ENCODE measurements at places on chromosomes 5 and 9. TPM values are rescaled to one million over a fixed set of nuclear protein-coding genes. Genes with fewer than 3 reads are reported as not detected.

DNA sequence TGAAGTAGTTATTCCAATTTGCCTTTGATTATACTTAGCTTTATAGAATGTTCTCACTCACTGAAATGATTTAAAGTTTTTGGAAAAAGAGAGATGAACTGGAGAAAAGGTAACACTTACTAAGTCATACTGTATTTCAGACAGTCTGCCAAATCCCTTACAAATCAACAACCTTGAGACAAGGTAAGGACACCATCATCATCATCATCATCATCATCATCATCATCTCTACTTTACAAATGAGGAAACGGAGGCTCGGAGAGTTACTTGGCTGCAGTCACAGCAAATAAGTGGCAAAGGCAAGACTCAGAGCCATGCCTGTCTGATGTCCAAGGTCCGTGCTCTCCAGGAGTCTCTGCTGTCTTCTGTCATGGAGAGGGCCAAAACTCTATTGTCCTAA lies 9.4 kb downstream of the GDA start:
- DNase-seq = no peak

DNA sequence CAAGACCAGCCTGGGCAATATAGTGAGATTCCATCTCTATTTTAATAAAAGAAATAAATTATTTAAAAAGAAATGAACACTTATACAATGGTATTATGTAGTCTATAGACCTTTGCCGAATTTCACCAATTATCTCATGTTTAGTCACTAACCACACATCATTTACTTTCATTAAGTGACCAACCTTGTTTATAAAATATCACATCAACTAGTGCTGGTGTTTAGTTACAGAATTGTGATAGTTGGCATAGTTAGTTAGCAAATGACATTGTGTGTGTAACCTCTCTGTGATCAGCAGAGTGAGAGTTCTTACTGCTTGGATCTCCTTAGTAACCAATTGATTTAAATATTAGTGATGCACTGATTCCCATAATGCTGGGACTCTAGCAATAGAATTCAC lies 71.8 kb downstream of the PRR16 start:
- peak; percentile 74 for DNase-seq

Gene PCDHGC4
- 0.69 TPM for total RNA-seq

DNA sequence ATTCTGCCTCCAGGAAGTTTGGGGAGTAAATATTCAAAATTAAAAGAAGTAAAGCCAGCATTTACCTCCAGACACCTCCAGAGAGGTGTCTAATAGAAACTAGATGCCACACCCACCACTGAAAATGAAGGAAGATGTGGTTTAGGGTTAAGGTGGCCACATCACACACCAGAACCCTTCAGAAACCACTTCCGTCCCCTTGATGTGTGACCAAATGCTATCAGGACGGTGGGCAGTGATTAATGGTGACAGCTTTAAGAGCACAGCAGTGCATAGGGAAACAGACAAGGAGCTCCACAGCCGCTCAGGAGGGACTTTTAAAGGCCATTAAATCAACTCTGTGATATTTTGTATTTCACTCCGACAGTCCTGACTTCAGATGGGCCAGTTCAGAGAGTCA lies 295.2 kb downstream of the BRINP1 start:
- no peak for DNase-seq

- DNase-seq = no peak
Measured at GRCh38 chr5:125525356-125525755, 778.9 kb upstream of the ZNF608 start.

Gene GOLM1
- total RNA-seq = 66.3 TPM

- no peak for DNase-seq
Measured at GRCh38 chr9:10911373-10911772, 298.6 kb upstream of the PTPRD start.

- DNase-seq = no peak
Measured at GRCh38 chr5:180338001-180338707, 15.0 kb downstream of the GFPT2 start.

Gene PCDHB9
- total RNA-seq = 1.6 TPM

DNA sequence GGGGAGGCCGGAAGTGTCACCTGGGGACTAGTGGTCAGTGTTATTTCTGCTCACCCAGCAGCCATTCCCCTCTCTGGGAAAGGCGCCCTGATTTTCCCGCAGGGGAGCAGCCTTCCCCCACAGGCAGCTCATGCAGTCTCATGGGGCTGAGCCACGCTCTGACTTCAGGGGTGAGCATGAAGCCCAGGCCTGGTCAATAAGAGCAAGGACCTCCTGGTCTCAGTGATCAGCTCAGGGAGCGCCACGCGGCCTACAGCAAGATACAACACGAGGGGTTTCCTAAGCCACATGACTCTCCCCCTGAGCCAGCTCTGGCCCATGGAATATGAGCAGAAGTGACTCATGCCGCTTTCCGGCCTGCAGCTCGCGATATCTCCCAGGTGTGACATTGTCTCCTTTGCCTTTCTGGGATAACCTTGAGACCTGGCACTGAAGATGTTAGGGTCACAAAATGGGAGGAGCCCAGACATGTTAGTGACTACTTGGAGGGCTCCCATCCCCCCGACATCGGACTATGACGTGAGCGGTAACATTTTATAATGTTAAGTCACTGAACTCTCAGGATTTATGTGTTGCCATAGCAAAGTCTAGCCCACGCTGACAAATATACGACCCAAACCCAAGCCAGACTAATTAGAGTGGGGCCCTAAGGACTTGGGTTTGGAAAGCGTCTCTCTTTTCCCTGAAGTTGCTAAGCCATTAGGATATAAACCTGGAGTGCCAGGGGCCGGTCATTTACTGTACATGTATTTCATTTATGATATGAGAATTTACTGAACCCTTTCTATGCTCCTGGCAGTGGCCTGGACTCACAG lies 46.5 kb upstream of the GFPT2 start:
- no peak for DNase-seq

DNA sequence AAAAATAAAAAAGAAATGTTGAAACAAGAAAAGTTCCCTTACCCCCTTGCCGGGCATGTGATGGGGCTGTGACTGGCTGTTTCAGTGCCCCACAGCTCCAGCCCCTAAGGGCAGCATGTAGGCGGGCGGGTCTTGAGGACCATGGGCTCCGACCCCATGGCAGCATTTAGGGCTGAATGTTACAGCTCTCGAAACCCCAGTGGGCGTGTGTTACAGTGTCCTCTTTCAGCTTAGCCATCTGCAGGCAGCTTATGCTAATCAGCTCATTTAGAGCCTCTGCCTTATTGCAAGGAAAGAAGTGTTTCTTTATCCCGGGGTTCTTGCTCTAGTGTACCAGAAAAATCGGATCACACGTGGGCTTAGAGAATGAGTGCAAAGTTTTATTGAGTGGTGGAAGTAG lies 497.4 kb upstream of the CYLC2 start:
- no peak for DNase-seq

DNA sequence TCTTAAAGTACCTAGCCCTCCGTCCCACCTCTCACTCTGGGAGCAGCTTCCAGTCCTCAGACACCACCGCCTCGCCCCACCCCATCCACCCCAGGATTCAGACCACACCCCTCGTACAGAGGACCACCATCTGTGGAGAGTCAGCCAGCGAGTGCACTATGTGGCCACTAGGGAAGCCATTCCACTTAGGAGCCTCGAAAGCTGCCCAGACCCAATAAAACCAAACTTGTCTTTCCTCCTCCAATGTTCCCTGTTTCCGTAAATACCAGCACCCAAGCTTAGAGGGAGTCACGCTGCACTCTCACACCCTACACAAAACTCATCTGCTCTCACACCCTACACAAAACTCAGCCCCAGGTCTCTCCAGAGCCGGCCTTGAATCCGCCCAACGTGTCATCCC lies 1.9 kb downstream of the GCNT4 start:
- peak; percentile 29 for DNase-seq

- DNase-seq = no peak
Measured at GRCh38 chr5:145178641-145179523, 656.3 kb downstream of the PRELID2 start.

Gene C5orf52
- total RNA-seq = not detected

DNA sequence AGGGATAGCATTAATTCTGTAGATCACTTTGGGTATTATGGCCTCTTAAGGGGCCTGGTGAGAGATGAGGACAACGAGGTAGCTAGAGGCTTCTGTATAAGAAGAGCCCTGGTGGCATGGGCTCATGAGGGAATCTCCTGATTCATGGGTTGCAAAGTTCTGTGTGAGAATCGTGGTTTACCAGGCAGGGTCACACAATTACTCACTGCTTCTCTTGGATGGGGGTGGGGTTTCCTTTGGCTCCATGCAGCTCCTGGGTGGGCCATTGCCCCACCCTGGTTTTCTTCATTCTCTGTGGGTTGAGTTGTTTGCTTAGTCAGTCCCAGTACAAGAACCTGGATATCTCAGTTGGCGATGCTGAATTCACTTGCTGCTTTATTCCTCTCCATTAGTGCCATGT lies 30.9 kb upstream of the TNFSF15 start:
- DNase-seq = peak; percentile 34

DNA sequence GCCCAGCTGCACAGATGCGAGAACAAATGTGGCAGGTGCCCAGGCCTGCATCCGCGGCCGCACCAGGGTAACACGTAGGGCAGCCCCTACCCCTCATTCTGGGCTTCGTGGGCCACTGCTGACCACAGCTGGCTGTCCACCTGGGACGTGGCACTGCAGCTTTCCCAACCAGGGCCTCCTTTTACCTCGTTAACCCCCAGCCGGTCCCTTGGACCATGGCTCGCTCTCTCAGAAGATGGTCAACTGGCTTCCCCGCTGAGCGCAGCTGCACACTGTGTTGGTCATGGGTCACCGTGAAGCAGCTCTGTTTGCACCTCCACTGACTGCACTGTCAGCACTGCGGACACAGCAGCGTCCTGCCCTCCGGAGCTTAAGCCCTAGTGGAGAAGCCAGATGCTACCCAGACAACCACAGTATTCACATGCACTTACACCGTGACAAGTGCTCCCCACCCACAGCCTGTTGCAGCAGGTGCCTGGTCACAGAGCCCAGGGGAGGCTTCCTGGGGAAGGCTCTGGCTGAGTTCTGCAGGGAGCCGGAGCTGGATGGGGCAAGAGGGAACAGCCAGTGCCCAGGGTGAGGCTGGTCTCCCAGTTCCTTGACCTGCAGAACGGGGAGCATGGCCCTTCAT lies 10.5 kb upstream of the PLEKHG4B start:
- DNase-seq = no peak

GRCh38 chr9:125691869-125692268 lies 15.1 kb downstream of the MAPKAP1 start:
- no peak for DNase-seq

- no peak for DNase-seq
Measured at GRCh38 chr5:178396796-178397720, 164.5 kb upstream of the PHYKPL start.

DNA sequence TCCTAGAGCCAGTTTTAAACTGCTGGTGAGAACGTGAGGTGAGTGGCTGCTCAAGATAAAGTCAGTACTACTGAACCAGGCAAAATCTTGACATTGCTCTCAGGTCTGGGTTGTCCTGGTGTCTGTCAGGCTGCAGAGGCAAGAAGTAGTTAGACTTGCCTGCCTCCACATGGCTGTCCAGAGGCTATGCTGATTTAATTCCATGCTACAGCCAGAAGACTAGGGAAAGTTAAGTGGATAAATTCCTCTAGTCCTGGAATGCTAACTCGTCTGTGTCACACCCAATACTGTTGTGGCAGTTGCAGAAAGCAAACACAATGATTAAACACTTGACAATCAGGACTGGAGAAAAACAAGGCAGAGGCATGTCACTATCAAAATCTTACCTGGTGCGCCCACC lies 118.9 kb downstream of the ACER2 start:
- no peak for DNase-seq

Gene NAIP
- total RNA-seq = 0.84 TPM

DNA sequence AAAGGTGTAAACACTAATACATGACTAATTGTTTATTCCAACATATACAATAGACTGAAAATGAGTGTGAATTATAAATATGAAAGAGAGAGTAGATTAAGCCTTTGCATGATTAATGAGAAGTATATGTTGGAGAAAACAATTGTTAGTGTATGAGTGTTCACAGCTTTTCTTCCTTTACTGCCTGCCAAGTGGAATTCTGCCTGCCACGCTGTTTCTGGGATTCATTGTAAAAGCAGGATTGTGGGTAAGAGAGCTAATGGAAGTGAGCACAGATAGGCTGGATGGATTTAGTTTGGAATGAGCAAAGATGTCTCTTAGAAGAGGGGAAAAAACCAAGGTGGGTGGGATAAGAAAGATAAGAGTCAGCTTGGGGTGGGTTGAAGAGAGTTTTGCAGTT lies 129.6 kb upstream of the NMUR2 start:
- DNase-seq = no peak

Gene PAPPA
- 0.20 TPM for total RNA-seq

DNA sequence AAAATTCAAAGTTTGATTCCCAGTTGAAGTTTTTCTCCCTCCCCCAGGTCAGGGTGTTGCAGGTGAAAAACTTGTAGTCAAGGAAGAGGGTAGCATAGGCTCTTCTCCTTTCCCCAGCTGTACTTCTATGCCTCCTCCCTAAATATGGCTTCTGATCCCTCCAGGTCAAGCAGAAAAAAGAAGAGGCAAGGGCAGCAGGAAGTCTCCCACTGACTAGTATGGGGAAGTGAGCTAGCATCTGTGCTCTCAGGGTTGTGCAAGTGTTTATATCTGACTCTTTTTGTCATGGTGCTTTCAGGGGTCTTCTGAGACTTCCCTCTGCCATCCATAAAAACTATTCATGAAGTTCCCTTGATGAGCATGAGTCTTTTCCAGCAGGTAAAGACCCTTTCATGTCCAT lies 76.0 kb downstream of the ATPSCKMT start:
- no peak for DNase-seq

DNA sequence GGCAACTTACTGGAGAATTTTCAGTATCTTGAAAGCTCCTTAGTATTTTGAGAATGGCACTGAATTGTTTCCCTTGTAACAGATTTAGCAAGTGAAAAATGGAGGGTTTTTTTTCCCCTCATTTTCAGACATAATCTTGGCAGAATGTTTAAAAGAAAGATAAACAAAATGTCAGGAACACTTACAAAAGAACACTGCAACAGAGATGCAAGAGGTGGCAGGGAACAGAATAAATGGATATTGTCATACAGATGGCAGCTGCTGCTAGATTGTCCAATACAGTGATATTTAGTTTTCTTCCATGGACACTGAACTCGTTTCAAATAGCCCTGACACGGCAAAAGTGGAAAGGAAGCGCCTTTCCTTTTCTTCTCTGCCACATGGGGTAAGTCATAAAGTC lies 76.9 kb upstream of the ZNF608 start:
- no peak for DNase-seq

Gene SLC36A3
- total RNA-seq = not detected

GRCh38 chr5:89695371-89695770 lies 714.2 kb downstream of the CETN3 start:
- DNase-seq = no peak

- DNase-seq = peak; percentile 84
Measured at GRCh38 chr5:93186076-93186682, 394.8 kb downstream of the NR2F1-AS1 start.

Gene CTNND2
- total RNA-seq = 0.17 TPM

- DNase-seq = no peak
Measured at GRCh38 chr5:112247960-112248359, 171.1 kb downstream of the EPB41L4A start.

Gene KCNT1
- not detected for total RNA-seq

Gene ZNF608
- total RNA-seq = 18.0 TPM

Gene C5orf34
- total RNA-seq = 12.6 TPM

GRCh38 chr9:69122549-69123141 lies 51.4 kb upstream of the TJP2 start:
- peak; percentile 62 for DNase-seq
